HFFc6 (cell line): ENCODE measurements at places on chromosomes 4 and X. TPM values are rescaled to one million over a fixed set of nuclear protein-coding genes. Genes with fewer than 3 reads are reported as not detected.
A peak's percentile ranks its signal among the peaks of the same experiment; 100 is the strongest.

Gene USP51
- total RNA-seq = 0.76 and 0.97 TPM in 2 replicates

Gene CT45A3
- not detected in 2 replicates for total RNA-seq

Gene PABPC1L2B
- total RNA-seq = not detected in 3 replicates

Gene SPATA18
- total RNA-seq = 7.8 to 12.2 TPM (median 7.9 TPM) in 3 replicates

GRCh38 chr4:24248674-24249630 is 335.4 kb downstream of the DHX15 start:
- peaks cover 5% of the 10 kb centered on the region; the same call in 1 of the 2 replicates for H3K36me3 ChIP-seq
- no peak overlapping the region for H3K4me3 ChIP-seq
- no peak for DNase-seq
- no peaks in the 10 kb centered on the region for H3K4me1 ChIP-seq

GRCh38 chr4:60709061-60709460 is 491.1 kb upstream of the ADGRL3 start:
- no peak for DNase-seq
- no peaks in the 10 kb centered on the region for H3K27me3 ChIP-seq
- no peak overlapping the region for H3K4me3 ChIP-seq
- no peaks in the 10 kb centered on the region for H3K36me3 ChIP-seq

DNA sequence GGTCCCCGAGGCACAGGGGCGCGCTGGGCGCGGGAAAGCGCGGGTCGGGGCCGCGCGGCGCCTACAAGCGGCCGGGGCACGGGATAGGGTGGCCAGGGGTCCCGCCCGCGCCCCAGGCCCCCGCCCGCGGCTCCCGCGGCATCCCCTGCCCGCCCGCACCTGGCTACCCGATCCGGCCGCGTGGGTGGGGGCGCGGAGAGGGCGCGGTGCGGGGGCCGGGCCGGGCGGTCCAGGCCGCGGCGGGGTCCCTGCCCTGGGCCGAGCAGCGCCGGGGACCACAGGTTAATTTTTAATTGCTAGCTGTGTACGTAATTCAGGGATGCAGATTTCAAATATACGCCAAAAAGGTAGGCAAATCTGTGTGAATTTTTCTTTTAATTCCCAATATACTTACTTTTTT is 44.3 kb upstream of the FAM47C start:
- H3K4me3 ChIP-seq = no peak overlapping the region
- H3K27me3 ChIP-seq = no peaks in the 10 kb centered on the region; the same call in 1 of the 2 replicates
- no peak overlapping the region for H3K27ac ChIP-seq
- H3K4me1 ChIP-seq = no peaks in the 10 kb centered on the region
- no peak for DNase-seq
- H3K36me3 ChIP-seq = no peaks in the 10 kb centered on the region

- peaks cover 38% of the 10 kb centered on the region for H3K4me1 ChIP-seq
- DNase-seq = peak; percentile 43
- peak overlapping the region; percentile 97 for H3K27ac ChIP-seq
- H3K4me3 ChIP-seq = peak overlapping the region; percentile 93
- H3K27me3 ChIP-seq = peaks cover 1% of the 10 kb centered on the region; the same call in 1 of the 2 replicates
Observed at GRCh38 chrX:49041744-49042580, 1.2 kb downstream of the TFE3 start.

- H3K27ac ChIP-seq = no peak overlapping the region; the same call in 1 of the 2 replicates
- H3K36me3 ChIP-seq = peaks cover 11% of the 10 kb centered on the region
- peak overlapping the region; percentile 18; the same call in 1 of the 2 replicates for H3K4me3 ChIP-seq
- DNase-seq = no peak
Observed at GRCh38 chr4:188960411-188961093, 821.3 kb downstream of the TRIML1 start.

DNA sequence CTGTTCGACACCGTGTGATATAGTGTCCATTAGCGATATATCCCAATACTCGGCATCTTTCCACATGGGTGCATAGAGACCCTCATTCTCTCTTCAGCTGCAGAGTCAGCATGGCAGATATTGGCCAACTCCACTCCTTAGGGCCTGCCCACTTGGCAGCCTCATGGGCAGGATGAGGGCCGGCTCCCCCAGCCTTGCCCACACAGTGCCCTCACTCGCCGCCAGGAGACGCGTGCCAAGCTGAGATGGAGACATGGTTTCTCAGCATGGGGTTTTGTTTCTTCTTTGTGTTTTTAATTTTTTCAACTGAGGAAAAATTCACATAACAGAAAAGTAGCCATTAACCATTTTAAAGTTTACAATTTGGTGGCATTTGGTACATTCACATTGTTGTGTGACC is 5.3 kb upstream of the PLXNA3 start:
- peaks cover 3% of the 10 kb centered on the region; the same call in 1 of the 2 replicates for H3K27me3 ChIP-seq
- 0 out of 2 replicates have a peak, but pooled peaks cover 5% of the 10 kb centered on the region for H3K4me1 ChIP-seq
- H3K27ac ChIP-seq = no peak overlapping the region
- no peak for DNase-seq

- H3K4me3 ChIP-seq = no peak overlapping the region
- H3K36me3 ChIP-seq = no peaks in the 10 kb centered on the region
- H3K4me1 ChIP-seq = peaks cover 7% of the 10 kb centered on the region
- no peak overlapping the region for H3K27ac ChIP-seq
Observed at GRCh38 chr4:40264497-40264896, 67.7 kb downstream of the RHOH start.

- no peaks in the 10 kb centered on the region for H3K36me3 ChIP-seq
- H3K27me3 ChIP-seq = no peaks in the 10 kb centered on the region
- no peak overlapping the region for H3K27ac ChIP-seq
- no peak for DNase-seq
Observed at GRCh38 chr4:95537863-95538488, 10.8 kb downstream of the UNC5C start.
